ENCODE measurements at places on chromosomes 1 and 21.

- no peak for DNase-seq
Observed at GRCh38 chr1:158227904-158228623, 26.2 kb upstream of the CD1A start.

DNA sequence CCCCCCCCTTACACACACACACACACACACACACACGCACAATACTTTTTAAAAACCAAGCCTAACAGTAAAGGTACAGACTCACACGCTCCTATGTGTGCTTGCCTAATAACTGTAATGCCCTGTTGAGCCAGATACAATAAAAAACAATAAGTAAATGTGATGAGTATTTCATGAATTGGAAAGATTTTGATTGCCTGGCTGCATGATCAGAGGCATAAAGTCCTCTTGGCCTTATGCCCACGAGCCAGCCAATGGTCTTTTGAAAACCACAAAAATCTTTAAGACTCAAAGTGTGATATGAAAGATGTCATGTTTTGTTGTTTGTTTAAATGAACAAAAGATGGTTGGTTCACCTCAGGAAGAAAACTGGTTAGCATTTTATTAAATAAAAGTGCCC, 441.9 kb upstream of the ZRANB2 start:
- DNase-seq = no peak

GRCh38 chr1:69673321-69673720, 105.6 kb downstream of the LRRC7 start:
- no peak for DNase-seq

GRCh38 chr1:27659497-27660299, 12.3 kb downstream of the IFI6 start:
- DNase-seq = no peak

DNA sequence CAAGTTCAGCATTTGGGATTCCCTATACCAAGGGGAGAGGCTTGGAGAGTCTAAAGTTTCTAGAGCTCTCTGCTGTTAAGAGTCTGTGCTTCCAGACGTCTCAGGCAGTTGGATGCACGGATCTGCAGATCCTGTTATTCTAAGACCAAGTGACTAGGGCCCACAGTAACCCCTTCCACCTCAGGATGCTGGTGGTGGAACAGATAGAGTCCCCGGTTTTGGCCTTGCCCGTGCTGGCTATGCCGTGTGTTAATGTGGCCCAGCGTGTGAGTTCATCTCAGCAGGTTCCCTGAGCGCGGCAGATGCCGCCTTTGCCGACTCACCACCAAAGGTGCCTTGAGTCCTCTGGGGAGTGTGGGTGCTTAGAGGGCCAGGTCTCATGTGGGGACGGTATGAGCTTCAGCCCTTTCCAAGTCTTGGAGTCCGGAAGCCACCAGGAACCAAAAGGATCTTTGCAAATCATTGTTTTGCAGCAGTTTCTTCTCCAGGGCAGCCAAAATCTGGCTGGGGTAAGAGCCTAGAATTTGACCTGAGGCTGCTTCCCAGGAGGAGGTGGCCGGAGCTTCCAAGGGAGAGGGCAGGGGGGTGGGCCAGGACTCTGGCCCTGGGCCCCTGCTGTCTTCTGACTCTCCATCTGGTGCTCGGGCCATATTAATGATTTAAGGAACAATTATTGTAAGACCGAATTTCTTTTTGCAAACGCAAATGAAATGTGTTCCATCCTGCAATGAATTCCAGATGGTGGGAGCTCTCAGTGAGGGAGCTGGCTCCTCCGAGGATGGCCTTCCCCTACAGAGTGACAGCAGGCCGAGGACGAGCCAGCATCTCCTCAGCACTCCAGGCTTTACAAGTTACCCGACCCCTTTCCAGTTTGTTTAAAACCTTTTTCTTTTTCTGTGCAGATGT, 205.7 kb downstream of the FOXD2 start:
- no peak for DNase-seq

DNA sequence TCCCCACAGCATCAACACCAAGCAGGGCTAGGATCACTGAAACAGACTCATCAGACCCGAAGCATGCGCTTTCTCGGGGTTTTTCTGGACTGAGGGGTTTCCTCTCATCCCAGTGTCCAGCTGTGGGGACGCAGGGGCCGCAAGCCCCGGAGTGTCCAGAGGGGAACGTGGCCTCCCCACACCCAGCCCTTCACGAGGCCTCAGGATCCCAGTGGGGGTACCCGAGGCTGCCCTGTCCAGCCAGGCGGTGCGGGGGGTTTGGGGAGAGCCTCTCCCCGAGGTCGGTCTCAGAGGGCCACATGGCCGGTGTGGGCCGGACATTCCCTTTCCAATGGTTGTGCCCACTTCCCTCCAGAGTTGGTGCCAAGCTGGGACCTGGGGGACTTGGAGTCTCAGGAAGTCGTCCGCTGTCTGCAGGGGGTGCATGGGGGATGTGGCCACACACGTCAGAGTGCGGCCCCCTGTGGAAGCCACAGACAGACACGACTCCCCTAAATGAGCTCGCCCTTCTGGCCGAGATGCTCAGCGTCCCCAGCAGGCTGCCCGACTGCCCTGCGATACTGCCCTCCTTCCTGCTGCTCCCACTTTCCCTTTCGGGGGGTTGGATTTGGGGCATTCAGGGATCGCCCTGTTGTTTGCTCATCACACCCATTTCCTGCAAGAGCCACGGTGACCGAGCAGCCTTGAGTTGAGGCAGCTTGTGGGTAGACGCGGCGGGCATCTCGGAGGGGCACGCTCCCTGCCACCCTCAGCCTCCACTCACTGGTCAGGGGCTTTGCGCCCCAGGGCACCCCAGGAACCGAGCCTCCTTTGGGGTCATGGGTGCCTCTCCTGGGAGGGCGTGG, 4.1 kb downstream of the COL6A1 start:
- DNase-seq = no peak

GRCh38 chr1:223444411-223444810, 51.2 kb downstream of the CCDC185 start:
- DNase-seq = no peak

DNA sequence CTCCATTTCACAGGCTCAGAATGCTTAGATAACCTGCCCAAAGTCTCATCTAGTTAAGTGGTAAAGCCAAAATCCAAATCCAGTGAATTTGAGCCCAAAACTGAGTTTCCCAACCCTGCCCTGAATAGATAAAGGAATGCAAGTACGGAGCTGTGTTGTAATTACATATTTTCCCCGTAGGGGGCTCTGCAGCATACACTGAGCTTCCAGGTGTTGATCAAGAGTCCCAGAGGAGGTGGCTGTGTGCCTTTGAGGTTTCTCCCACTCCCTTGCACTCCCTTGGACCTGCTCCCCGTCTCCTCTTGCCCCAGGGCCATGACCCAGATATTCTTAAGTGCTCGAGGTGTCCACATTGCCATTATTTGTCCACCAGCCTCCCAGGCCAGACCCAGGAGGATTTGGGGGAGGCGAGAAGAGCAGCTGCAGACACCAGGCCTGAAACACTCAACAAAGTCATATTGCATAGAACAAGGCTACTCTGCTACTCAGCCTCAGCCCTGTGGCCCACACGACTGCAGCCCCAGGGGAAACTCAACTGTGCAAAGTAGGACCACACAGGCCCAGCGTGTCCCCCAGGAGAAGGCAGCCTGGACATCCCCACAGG, 18.4 kb upstream of the LY9 start:
- DNase-seq = peak; percentile 57

DNA sequence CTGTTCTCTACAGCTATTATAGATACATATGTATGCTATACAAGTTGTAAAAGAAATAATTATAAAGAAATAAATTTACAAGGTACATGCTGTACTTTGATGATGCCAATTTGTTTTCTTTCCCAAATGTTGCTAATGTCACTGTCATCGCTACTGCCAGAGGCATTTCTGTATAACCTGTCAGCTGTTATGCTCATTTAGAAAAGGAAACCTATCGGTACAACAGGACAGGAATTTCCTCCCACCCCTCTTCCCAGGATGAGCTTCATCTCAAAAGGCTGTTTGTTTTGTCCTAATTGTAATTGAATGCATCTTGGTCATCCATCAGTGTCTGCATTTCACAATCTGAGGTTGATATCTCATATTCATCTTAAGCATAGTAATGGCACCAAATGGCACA, 975.7 kb downstream of the TTLL7 start:
- no peak for DNase-seq

DNA sequence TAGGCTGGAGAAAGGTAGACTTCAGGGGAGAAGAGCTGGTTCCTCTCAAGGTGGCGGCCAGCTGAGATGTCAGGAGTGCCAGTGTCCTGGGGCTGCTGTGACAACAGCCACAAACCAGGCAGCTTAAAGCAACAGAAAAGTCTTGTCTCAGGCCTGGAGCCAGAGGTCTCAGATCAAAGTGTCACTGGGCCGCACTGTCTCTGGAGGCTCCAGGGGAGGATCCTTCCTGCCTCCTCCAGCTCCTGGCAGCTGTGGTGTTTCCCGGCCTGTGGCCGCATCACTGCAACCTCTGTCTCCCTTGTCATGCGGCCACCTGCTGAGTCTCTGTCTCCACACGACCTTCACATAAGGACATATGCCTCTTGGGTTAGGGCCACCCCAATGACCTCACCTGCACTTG, 24.4 kb upstream of the TSPEAR start:
- DNase-seq = no peak

- DNase-seq = no peak
Observed at GRCh38 chr1:234127026-234127671, 222.7 kb downstream of the SLC35F3 start.

DNA sequence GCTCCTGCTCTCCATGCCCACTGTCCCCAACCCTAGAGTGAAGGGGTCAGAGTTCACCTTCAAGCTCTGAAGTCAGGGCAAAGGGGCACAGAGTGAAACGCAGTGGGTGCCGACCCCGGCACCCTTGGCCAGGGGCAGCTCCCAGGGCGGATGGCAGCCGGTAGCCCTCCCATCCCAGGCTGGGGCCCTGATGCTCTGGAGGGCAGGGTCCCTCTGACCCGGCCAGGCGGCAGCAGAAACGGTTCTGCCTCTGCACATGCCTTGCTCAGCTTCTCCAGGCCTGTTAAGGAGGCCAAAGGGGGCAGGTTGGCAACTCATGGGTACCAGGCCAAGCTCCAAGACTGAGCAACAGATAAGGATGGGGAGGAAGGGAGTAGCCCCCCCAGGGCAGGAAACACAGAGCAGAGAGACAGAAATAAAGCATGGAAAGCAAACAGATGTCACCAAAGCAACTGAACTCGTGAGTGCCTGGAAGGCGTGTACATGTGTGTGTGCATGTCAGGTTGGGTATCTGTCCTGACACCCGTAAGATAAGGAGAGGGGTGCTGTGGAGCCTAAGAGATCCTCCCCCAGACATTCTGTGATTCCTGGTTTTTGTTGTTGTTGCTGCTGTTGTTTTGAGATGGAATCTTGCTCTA, 112.3 kb upstream of the IFFO2 start:
- DNase-seq = no peak

DNA sequence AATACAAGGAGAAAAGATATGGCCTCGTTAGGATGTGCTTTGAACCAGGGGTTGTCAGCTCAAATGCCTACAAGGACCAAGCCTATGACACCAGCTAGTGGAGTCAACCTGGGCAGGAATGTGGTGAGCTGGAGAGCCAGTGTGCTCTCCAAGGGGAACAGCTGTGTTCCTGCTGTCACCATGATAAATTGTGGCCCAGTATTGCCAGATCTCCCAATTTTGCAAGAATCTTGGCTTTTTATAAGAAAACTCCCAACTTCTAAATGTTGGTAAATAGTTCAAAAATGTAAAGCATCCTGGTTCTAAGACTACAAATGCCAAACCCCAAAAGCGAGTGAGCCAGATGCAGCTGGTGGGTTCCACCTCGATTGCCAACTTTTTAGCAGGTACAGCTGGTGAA, 391.1 kb downstream of the PLPP3 start:
- no peak for DNase-seq

GRCh38 chr21:29064850-29065481, 8.5 kb downstream of the CCT8 start:
- DNase-seq = no peak

DNA sequence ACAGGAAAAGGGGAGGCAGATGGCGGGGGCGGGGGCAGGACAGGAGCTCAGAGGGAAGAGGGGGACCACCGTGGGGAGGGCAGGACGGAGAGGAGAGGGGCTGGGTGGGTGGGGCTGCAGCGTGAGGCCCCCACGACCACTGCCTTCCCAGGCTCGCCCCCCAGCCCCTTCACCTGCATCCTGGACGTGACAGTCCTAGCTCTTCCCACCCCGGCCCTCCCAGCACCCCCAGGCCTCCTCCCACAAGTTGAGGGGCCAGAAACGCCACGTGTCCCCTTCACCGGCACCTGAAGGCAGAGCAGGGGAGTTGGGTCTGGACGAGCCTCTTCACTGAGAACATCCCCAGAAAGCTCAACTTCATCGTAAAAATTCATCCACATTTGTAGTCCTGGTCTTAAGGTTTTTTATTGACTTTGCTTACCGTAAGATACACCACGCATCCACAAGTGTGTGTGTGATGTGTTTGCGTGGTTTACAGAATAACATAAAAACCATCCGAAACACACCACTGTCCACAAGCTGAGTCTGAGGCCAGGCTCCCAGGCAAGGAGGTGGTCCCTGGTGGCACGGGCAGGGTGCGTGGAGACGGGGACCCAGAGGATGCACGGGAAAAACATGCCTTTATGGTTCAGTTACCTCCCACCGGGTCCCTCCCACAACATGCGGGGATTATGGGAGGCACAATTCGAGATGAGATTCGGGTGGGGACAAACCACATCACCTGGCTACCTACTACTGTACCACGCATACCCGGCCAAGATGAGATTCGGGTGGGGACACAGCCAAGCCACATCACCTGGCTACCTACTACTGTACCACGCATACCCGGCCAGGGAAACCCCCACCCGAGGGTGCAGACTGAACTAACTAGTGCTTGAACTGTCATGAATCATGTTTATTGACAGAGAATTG, 13.9 kb upstream of the COL18A1 start:
- no peak for DNase-seq

GRCh38 chr1:218171302-218171893, 113.7 kb upstream of the RRP15 start:
- peak; percentile 49 for DNase-seq

DNA sequence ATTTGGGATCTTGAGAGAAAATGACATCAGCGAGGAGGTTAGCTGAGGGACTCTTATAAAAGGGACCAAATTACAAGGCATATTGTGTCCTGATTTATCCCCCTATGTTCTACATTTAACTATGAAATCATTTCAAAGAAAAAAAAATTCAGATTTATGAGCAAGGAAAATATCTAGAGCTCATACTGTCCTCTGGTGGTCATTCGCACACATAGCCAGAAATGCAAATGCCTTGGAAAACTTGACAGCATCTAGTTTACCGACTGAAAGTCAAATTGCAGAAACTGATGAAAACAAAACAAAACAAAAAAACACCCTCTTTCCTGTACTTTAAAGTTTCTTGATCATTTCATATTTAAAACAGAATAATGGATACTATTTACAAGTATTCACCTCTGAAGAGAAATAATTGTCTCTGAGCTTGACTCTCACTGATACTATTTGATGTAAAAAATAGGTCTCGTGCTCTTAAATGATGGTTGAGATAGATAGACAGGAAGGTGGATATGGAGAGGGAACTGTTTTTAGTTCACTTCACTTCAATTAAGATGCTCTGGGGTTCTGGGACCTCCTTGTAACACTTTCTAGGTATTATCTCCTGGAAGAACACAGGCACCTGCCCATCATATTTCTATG, 253.8 kb downstream of the PCP4 start:
- peak; percentile 29 for DNase-seq
